Non-pigmented ciliary epithelial cell (primary cell): ENCODE measurements at places on chromosomes 2 and 18.

- no peak for DNase-seq
Observed at GRCh38 chr2:47072728-47073191, 82.3 kb downstream of the STPG4 start.

- DNase-seq, result no peak
Observed at GRCh38 chr2:136381722-136382633, 264.0 kb upstream of the CXCR4 start.

GRCh38 chr2:240322231-240322955 is 113.1 kb upstream of the GPC1 start:
- no peak for DNase-seq

- no peak for DNase-seq
Observed at GRCh38 chr2:199458806-199459285, 1.1 kb upstream of the SATB2 start.

GRCh38 chr2:239943571-239943970 is 81.6 kb downstream of the NDUFA10 start:
- no peak for DNase-seq

DNA sequence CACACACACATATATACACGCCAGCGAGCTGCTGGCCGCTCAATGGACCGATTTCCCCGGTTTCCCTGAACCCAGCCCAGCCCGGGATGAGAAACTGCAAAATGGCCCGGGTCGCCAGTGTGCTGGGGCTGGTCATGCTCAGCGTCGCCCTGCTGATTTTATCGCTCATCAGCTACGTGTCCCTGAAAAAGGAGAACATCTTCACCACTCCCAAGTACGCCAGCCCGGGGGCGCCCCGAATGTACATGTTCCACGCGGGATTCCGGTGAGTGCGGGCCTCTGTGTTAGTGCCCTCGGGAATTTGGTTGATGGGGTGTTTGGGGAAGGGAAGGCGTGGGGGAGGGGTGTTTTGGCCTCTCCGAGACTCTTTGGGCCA is 392 bp downstream of the ST8SIA3 start:
- DNase-seq, result no peak

GRCh38 chr2:97727296-97727695 is 13.9 kb downstream of the ZAP70 start:
- DNase-seq, result no peak

DNA sequence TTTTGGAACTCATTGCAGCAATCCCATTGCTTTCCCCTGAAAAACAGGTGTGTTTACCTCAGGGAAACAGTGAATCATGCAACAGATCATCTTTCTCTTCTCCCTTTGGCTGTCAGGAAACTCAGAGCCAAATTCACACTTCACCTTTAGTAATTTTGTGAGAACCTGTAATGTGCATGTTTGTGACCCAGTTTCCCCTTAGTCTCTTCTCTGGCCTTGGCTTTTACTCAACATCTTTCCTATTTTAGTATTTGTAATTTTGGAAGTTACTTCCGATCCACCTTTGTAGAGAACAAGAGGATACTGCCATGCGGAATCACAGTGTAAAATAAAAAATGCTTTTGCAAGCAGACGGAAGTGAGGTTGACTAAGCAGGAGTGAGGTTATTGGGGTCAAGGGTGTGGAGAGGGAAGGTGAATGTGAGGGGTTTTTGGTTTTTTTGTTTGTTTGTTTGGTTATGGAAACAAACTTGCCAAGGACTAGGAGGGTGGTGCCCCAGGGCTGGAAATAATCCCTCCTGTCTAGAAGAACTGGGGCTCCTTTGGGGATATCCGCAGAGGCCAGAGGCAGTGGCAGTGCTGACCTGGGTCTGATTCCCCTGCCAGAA is 14.0 kb downstream of the ASPRV1 start:
- DNase-seq, result no peak

DNA sequence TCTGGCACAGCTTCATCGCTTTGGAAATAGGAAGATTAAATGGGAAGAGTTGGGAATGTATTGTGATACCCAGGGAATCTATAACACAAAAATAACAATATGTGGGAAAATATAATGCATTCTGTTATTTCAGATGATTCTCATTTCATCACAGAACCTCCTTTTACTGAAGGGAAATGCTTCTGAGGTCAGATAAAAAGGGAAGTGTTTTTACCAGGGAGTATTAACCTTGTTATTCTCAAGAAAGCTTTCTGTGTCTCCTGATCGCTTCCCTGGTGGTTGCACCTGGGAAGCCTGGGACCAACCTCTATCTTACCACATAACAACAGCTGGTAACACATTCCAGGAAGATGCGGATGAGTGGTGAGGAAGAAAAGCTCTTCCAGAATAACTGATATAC is 47.2 kb downstream of the SCG2 start:
- DNase-seq, result no peak

GRCh38 chr2:153780241-153780640 is 91.5 kb upstream of the GALNT13 start:
- no peak for DNase-seq

GRCh38 chr18:43705850-43706249 is 428.6 kb upstream of the SYT4 start:
- DNase-seq, result no peak

- no peak for DNase-seq
Observed at GRCh38 chr18:2908946-2909335, 62.1 kb downstream of the EMILIN2 start.

DNA sequence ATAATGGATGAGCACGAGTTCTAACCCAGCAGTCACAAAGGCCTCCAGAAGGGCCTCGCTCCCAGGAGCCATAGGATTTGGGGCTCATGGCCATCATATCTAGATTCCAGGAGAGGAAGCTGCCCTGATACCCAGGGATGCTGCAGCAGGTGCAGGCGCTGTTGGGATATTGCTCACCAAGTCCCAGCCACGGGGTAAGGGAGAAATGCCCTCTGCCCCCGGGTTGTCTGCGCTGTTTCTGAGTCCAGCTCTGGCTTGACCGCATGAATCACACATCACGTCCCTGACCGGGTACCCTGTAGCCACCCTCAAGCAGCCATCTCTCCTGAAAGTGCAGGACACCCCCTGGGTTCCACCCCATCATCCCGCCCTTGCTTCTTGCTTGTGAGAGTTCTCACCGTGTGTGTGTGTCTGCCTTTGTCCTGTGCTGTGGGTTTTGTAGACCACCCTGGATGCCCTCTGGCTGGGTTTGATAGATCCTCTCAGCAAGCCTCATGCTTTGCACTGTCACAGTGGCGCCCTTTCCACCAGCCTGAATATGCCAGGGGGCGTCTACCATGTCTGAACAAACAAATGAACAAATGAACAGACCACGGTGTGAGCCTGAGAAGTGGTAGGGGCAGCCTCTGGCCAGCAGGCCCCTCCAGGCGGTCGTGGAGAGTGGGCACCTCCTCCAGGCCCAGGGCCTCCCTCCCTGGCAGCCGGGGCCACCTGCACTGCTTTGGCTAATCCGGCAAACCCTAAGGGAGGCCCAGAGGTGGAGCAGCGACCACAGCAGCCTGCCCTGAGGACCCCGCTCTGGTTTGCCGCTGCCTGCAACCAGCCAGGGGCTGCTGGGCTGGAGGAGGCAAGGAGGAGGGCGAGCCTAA is 32.1 kb downstream of the ADRA2B start:
- no peak for DNase-seq

DNA sequence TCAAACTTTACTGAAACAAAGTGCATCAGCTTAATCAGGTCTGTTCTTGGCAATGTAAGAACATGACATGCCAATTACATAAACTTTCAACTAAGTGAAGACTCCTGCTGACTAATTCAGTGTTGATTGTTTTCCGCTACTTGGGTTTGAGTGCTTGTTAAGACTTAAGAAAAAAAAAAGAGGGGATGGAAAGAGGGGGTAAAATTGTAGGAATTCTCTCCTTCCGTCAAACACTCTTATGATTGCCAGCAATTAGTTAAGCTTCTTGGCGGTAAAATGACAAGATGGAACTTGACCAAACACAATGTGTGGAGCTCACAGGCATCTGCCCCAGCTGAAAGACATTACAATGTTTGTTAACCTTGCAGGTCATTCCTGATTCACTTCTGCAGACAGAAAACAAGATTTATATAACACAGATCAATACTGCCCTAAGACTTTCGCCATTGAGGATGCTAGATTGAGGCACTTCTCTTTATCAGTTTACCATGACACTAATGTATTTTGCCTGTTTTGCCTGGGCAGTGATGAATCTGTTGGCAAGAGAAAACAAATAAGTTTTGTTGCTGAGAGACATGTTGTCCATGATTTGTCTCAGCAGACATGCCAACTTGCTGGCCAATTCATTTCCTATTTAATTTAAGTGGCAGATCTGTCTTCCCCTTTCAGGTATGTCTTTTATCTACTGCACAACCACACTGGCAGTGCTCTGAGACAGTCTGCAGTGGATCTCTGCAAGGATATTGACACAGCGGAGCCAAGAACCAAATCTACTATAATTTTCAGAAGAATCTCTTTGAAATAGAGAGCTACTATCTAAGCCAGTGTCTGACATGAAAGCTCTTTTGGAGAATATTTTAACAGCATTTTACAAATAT is 410.0 kb upstream of the KCNH7 start:
- no peak for DNase-seq

- DNase-seq, result no peak
Observed at GRCh38 chr18:7071600-7071999, 46.0 kb downstream of the LAMA1 start.

- DNase-seq, result peak; percentile 8
Observed at GRCh38 chr2:41414486-41415230, 633.2 kb upstream of the PKDCC start.

DNA sequence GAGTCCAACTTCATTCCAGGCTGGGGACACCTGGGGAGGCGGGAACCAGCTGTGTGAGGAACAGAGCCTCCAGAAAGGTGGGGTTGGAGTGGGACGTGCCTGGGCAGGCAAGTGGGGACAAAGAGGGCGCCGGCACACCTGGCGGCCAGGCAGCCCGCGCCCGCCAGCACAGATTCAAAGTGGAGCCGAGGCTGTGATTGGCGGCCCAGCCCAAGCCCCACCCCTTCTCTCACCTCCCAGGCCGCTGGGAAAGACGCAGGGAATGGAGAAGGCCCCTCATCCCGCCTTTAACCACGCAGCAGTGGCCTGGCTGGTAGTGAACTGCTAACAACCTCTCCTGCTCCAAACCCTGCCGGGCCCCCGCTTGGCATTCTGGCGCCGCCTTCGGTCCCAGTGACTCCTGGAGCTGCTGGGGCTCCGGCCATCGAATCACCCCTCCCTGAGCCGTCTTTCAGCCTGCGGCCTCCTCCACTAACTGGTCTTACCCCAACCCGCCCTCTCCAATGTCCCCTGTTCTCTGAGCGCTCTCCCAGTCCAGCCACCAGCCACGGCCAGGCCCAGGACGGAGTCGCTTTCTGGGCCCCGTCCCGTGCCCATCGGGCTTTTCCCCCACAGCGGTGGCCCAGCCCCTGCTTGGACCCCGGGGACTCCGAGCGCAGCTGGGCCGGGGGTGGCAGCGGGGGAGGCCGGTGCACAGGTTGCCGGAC is 27.9 kb upstream of the PTMA start:
- no peak for DNase-seq

DNA sequence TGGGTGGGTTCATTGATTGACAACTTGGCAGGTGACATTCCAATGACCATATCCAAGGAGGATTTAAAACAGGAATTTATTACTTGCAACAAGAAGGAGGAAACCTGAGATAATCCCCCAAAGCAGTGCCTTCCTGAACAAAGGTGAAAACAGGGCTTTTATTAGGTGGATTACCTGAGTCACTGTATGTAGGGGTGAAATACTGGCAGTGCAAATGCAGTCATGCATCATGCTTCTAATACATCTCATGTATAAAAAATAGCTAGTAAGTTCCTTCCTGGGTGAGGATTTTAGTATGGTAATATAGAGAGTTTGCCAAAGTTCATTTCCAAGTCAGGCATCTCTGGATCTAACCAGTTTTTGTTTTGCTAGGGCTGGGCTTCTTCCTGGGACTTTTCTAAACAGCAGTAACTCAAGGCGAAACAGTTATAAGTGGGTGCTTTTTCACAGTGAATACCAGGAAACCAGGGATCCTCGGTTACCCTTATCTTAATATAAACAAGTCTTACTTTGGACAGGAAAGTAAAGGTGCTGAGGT is 583.4 kb upstream of the LRRTM1 start:
- no peak for DNase-seq

DNA sequence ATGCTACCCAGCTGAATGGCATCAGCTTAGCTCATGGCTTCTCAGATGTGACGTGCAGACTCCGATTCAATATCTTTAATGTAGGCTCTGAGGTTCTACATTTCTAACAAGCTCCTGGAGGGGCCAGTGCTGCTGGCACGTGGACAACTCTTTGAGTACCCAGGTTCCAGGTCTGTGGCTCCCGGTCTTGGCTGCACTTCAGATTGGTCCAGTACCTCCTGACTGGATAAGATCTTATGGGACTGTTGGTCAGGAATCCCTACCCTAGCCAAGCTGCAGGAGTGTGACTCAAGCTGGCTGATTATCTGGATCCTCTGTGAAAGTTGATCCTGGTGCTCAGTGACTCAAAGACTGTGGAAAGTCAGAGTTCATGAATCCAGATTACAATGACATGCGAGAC is 222.1 kb downstream of the ANKRD30B start:
- no peak for DNase-seq

DNA sequence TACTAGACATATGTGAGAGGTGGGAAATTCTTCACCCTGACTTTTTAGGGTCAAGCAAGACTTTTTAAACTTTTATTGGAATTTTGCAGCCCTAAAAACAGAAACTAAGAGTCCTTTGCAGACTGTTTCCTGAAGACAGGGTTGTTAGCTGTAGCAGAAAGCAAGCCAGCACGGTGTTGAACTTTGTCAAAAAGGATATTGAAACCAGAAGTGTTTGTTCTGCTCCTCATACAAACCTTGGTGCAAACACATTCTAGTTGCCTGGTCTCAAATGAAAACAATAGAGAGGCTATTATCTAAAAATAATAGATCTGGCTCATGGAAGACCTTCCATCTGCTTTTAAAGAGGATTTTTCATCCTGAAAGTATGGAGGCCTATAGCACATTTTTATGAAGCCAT is 65.8 kb upstream of the IGFBP5 start:
- DNase-seq, result no peak

DNA sequence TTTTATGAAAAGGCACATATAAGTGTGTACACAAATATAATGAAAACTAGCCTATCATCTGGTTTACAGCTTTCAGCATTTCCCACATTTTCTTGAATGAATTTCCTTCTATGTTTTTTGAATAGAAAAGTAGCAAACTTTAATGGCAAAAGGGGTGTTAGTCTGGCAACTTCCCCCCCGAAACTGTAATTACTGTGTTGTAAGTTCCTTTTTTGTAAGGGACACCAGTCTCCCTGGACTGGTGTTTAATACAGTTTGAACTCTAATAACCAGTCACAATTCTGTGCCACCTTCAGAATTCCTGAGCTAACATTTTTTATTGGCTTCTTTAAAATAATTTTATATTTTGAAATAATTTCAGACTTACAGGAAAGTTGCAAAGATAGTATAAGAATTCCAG is 94.2 kb downstream of the ACSL3 start:
- DNase-seq, result no peak

GRCh38 chr2:177325554-177325953 is 61.0 kb upstream of the NFE2L2 start:
- no peak for DNase-seq
